M059J (cell line): ENCODE measurements at places on chromosomes 5 and 9. TPM values are rescaled to one million over a fixed set of nuclear protein-coding genes. Genes with fewer than 3 reads are reported as not detected.
A peak's percentile ranks its signal among the peaks of the same experiment; 100 is the strongest.

GRCh38 chr5:111869681-111870080, 112.7 kb upstream of the NREP start:
- DNase-seq, result no peak

- DNase-seq, result no peak
Measured at GRCh38 chr5:115600766-115601165, 1.5 kb downstream of the TICAM2 start.

GRCh38 chr5:73387149-73387591, 61.4 kb downstream of the FOXD1 start:
- peak; percentile 49 for DNase-seq

GRCh38 chr9:115415450-115415849, 297.5 kb upstream of the TNC start:
- DNase-seq, result no peak

- no peak for DNase-seq
Measured at GRCh38 chr5:38286002-38286401, 27.6 kb downstream of the EGFLAM start.

DNA sequence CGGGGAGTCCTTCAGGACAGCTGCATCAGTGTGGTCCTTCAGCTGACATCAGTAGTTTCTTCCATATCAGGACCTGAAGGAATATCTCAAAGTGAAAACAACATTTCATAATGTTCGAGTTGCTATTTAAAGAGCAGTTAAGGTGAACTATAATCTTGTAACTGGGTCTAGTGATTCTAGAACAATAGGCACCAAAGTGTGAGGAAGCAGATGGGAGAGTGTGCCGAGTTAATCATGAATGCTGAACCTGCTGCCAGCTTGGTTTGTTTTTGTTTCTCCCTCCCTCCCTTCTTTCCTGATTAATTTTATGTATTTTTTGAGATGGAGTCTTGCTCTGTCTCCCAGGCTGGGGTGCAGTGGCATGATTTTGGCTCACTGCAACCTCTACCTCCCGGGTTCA, 3.6 kb upstream of the PTGR1 start:
- no peak for DNase-seq

- no peak for DNase-seq
Measured at GRCh38 chr5:167160388-167160787, 1131.1 kb upstream of the WWC1 start.

PCDHB16 gene
- total RNA-seq, result 3.0 and 8.6 TPM in 2 replicates

GDA gene
- total RNA-seq, result 0.49 and 0.66 TPM in 2 replicates

PCDHB3 gene
- total RNA-seq, result 3.9 and 8.0 TPM in 2 replicates
